ENCODE measurements at places on chromosomes 7 and 10.

DNA sequence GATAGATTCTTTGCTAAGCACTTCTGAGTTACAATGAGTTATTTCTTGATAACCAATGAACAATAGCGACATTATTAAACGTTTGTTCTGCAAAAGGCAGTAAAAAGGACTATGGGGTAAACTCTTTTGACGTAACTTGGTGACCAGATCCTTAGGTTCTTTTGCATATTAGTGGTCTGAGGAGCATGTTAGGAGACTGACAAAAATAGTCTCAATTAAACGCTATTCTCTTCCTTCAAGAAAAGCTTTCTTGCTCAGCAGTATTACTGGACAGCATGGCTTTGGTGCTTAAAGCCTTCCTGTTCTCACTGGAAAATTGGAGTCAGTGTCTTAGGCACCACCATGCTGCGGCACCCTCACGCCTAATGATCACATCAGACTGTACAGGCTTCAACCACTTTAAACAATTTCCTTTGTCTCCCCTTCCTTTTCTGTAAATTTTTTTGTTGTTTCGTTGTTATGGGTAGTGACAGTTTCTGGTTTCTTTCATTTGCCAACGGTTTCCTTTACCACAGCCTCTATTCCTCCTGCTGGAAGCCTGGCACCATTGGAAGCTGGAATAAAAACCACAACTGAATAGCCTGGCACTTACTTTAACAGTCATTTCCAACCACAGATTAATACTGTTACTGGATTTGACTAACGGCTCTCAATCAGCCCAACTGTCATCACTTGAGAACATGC, 49.2 kb upstream of the FAM133B start:
- DNase-seq: no peak

GRCh38 chr7:54080971-54081370, 461.2 kb upstream of the VSTM2A start:
- no peak for DNase-seq

GRCh38 chr10:119263951-119264617, 56.7 kb downstream of the GRK5 start:
- no peak for DNase-seq

- DNase-seq: no peak
Measured at GRCh38 chr10:2137549-2138174, 400.3 kb upstream of the ADARB2 start.

DNA sequence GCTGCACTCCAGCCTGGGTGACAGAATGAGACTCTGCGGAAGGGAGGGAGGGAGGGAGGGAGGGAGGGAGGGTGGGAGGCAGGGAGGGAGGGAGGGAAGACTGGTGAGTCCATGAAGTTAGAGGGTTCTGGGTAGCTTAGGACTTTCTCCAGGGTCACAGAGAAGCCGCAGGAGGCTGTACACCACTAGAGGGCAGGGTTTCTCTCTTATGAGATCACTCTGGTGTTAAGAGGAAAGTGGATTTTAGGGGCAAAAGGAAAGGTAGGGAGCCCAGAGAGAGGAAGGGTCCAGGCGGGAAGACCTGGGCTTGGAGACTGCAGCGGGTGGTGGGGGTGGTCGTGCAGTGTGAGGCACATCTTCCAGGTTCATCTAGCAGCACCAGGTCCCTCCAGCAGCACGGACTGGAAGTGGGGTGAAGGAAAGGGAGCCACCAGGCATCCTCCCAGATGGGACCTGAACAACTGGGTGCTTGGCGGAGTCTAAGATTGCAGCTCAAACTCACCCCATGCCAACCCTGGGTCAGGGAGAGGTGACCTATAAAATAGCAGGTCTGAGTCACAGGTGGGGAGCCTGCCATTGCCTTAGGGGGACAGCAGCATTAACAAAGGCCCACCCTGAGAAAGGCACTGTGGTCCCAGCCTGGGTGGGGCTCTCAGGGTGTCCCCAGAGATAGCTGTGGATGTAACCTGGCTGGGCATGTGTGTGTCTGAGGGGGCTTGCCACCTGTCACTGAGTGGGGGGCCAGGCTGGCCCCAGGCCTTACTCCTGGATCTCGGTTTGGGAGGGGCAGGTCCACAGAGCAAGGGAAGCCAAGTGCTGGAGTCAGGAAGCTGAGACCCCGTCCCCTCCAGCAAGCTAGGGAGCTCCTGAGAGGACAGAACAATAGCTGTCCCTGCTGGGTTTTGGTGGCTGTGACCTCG, 48.5 kb upstream of the SLC29A3 start:
- DNase-seq: peak; percentile 27

GRCh38 chr10:86099542-86100334, 266.9 kb downstream of the GRID1 start:
- DNase-seq: no peak

- DNase-seq: no peak
Measured at GRCh38 chr10:1152386-1153250, 96.4 kb downstream of the WDR37 start.

GRCh38 chr10:77907900-77908717, 18.4 kb downstream of the DLG5 start:
- DNase-seq: no peak

DNA sequence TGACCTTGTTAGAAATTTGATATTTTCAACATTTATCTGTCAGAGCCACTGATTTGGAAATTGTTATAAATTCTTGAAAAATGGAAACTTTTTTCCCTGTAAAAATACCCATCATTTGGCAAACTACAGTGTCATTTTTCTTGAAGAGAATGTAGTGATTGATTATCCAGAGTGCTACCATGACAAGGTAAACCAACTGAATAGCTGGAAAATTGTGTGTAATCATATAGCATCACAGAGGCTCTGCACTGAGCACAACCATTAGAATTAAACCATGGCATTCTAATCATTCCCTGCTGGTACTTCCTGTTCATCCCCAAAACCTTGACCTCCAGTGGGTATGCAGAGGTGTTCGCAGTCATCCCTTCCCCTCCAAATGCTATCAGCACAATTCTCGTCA, 240.3 kb upstream of the LRGUK start:
- DNase-seq: peak; percentile 83

DNA sequence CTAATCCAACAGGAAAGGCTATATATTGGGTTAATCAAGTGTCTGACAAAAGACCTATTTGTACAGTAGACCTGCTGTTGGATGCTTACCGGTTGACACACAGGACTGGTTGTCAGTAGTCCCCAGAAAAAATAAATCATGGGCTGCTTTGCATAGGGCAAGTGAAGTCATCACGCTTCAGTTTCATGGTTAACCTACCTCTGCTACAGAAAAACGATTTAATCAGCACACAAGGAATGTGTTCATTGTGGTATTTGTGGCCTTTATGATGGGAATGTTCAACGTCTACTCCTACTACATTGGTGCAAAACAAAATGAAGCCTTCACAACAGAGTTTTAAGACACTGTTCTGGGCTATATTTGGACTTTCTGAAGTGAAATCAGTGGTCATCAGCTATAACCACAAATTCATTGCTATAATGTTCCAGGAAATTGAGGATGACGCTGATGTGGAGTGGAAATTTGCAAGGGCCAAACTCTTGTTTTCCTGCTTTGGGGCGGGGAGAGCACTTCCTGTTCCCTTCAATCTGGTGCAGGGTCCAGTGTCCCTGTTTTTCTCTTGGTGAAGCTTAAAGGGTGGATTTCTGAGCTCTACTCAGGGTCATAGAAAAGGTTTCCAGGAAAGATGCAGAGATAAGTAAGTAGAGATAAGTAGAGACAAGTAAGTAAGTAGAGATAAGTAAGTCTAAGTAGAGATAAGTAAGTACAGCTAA, 39.3 kb upstream of the GGCT start:
- DNase-seq: no peak

GRCh38 chr10:131901181-131901829, 497 bp downstream of the PPP2R2D start:
- DNase-seq: no peak

DNA sequence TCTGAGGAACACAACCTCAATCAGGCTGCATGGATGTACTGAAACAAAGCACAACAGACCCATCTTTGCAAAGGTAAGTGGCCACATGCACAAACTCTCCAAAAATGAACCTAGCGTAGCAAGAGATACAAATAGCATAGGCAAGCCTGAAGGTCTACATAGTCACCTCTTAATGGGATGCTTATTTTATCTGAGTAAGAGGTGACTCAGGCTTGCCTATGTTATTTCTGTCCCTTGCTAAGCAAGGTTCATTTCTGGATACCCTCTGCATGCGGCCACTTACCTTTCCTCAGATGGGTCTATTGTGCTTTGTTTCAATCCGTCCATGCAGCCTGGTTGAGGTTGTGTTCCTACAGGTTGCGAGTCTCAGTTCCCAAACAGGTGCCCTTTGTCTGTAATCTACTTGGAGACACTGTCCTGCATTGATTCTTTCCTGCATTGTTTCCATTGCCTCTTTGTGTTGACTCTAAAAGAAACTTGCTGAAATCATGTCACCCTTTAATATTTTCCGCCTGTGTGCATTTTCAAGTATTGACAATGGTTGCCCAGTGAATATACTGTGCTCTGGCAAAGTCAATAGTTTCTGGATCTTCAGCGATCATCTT, 291.8 kb upstream of the LYZL1 start:
- DNase-seq: no peak

DNA sequence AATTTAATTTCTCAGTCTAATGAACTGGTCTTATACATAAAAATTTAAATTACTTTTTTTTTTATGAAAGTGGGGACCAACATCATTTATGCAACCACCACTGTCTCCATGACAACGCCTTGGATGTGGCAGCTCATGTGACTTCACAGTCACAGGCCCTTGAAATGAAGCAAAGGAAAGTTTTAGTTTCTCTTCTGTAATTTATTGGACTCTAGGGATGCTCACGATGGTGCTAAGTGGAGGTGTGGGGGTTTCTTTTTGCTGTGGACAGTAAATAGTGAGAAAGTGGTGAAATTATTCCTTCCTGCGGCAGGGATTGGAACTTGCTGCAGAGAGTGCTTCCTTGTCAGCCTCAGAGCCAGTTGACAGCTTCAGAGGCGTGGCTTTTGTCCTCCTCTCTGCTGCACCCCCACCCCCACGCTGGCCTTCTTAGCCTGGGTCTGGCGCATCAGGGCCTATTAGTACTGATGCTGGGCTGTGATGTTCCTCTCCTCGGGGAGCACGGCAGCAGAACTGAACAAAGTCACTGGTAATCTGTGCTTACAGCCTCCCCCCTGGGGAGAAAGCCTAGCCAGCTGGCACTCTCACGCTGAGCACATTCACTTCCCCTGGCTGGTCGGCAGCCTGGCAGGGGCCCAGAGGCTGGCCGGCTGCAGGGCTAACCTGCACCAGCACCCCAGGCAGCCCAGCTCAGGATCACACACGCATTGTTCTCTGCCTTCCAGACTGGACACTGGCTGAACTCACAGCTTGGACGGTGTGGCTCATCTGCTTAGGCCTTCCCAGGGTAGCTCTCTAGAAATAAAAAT, 517.5 kb upstream of the GALNT17 start:
- DNase-seq: peak; percentile 79

GRCh38 chr7:94422827-94423460, 28.2 kb downstream of the COL1A2 start:
- DNase-seq: no peak

GRCh38 chr7:75879771-75880184, 944 bp downstream of the RHBDD2 start:
- no peak for DNase-seq

GRCh38 chr7:146115851-146116520, 615 bp upstream of the CNTNAP2 start:
- peak; percentile 90 for DNase-seq

GRCh38 chr10:129891806-129892205, 72.3 kb downstream of the EBF3 start:
- DNase-seq: no peak

GRCh38 chr10:92837456-92837855, 10.9 kb upstream of the EXOC6 start:
- DNase-seq: no peak

- no peak for DNase-seq
Measured at GRCh38 chr10:6201516-6201975, 1.2 kb upstream of the PFKFB3 start.

DNA sequence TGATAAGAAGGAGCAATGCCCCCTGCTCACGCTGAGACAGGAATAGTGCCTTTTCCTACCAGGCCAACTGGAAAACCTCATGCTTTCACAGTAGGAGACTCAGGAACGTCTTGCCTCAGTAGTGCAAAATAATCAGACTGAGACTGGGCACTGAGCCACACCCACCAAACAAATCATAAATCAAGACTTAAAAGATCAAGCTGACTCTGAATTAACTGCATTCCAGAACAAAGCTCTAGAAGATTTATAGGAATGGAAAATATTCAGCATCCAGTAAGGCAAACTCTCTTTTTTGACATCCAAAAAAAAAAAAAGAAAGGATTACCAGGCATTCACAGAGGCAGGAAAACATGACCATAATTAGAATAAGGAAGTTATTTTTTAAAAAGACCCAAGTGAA, 30.5 kb upstream of the SLC18A3 start:
- no peak for DNase-seq

DNA sequence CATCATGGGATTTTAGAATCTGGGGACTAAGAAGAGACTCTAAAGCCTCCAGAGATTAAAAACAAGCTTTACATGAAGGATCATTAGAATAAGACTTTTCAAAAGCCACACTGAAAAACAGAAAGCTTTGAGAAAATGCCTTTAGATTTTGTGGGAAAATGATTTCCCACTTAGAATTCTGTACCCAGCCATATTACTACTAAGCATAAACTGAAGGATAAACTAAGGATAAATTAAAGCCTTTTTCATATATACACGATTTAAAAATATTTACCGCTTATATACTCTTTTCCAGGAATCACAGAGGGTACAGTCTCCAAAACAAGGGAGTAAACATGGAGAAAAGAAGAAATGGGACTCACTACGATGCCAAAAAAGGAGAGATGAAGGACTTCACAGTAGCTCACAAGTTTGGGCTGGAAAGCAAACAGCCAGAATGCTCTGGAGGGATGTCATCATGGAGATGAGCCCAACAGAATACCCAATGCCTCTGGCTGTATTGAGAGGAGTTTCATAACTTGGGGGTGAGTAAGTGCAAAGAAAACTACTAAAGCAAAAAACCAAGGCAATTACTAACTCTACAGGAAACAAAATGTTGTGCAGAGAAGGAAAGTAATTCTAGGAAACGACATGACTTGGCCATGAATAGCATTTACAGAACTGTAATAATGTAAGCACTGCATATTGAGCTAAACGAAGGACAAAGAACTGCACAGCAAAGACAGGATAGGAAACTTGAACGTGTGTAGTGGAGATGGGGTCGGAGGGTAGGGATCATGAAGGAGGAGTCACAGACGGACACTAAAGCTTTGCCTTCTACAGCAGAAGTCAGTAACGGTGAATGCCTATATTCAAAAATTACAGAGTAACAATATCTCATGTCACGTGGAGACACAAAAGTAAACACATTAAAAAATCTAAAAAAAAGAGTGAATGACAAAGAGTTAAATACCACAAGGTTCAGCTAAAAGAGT, 61.4 kb upstream of the ASAH2 start:
- no peak for DNase-seq
